ENCODE measurements at places on chromosomes 5 and 9.

DNA sequence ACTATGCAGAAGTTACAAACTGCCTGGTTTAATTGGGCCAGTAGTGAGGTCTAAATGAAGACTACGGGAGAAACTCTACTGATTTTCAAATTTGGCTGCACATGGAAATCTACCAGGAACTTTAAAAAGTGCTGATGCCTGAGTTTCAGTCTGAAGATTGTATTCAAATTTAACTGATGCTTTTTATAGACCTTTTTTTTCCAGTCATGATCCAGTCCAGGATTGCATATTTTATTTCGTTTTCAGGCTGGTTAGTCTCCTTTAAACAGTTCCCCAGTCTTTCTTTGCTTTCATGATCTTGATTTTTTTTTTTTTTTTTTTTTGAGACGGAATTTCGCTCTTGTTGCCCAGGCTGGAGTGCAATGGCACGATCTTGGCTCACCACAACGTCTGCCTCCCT is 23.7 kb upstream of the SPZ1 start:
- no peak for DNase-seq

DNA sequence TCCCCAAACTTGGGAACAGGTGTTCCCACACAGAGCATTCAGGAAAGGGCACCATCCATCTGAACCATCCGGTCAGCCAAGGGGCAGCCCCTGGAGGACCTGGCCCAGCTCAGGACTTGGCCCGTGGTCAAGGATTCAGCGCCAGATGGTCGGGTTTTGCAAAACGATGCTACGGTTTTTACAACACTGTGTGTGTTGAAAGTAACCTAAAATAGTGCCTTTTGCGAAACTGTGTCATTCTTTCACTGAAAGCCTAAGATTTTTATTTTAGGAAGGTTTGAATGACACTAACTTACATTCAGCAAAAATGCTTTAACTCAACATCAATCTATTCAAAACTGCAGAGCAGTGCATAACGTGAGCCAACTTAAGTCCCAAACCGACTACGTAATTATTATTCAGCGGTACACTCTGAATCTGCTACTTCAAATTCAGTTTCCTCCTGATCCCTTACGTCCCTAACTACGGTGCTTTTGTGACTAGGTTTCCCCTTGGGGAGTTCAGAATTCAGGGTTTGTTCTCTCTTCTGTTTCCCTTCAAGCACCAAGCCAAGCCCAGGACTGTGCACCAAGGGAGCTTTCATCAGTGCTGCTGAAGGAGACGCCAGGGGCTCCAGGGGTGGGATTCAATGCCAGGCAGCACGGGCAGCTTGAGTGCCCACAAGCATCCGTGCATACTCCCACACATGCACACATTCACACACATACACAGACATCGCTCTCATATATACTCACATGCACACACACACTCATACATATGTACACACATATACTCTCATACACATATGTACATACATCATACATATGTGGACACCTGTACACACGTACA is 25.8 kb downstream of the LPCAT1 start:
- no peak for DNase-seq

GRCh38 chr9:127066851-127067136 is 55.6 kb downstream of the ANGPTL2 start:
- DNase-seq: no peak

GRCh38 chr5:38601133-38601862 is 44.9 kb upstream of the LIFR start:
- no peak for DNase-seq

DNA sequence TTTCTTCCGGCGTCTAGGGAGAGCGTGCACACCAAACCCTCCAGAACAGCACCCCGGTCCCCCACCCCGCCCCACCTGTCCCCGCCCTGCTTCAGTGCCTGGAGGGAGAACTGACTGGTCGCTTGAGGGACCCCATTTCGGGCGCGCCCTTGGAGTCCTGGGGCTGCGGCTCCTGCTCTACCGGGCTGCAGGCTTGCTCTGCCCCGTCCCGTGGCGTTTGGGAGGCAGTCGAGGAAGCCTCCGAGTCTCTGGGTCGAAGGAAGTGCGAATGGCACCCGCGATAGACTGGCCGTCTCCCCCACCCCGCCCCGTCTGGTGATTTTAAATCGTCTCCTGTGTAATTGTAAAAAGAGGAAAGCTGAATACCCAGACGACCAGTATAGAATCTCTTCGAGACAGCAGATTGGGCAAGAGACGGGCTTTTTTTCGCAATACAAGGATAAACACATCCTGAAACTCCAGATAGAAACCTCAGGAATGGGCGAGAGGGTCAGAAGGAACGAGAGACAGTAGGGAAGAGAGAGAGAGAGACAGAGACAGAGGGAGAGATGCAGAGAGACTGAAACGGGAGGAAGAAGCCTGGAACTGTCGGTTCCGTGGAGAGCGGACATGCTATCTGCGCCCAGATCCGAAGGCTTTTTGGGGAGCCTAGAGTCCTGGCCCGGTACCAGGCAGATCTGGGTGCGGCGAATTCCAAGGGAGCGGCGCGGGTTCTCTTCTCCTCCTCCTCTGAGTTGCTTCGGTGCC is 9.9 kb downstream of the PRDM6 start:
- DNase-seq: no peak

- DNase-seq: no peak
These were observed 34.7 kb upstream of the DMXL1 start for GRCh38 chr5:119036101-119036762.

All from activated CD8-positive, alpha-beta memory T cell treated with anti-CD3 and anti-CD28 coated beads for 1 hour (primary cell).